ENCODE measurements at places on chromosomes 5 and 9.

DNA sequence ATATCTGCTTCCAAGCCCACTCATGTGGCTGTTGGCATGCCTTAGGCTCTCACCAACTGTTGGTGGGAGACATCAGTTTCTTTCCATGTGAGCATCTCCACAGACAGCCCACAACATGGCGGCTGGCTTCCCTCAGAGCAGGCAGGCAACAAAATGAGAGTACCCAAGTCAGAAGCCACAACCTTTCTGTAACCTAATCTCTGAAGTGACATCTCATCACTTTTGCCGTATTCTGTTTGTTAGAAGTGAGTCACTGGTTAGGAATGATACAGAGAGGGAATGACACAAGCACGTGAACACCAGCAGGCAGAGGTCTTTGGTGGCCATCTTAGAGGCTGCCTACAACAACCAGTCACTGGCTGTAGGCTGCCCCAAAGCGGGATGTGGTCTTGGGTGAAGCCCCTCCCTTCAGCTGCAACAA is 88.6 kb upstream of the RASGRF2 start:
- DNase-seq: no peak

GRCh38 chr5:58770136-58770535 is 187.3 kb downstream of the RAB3C start:
- DNase-seq: no peak

DNA sequence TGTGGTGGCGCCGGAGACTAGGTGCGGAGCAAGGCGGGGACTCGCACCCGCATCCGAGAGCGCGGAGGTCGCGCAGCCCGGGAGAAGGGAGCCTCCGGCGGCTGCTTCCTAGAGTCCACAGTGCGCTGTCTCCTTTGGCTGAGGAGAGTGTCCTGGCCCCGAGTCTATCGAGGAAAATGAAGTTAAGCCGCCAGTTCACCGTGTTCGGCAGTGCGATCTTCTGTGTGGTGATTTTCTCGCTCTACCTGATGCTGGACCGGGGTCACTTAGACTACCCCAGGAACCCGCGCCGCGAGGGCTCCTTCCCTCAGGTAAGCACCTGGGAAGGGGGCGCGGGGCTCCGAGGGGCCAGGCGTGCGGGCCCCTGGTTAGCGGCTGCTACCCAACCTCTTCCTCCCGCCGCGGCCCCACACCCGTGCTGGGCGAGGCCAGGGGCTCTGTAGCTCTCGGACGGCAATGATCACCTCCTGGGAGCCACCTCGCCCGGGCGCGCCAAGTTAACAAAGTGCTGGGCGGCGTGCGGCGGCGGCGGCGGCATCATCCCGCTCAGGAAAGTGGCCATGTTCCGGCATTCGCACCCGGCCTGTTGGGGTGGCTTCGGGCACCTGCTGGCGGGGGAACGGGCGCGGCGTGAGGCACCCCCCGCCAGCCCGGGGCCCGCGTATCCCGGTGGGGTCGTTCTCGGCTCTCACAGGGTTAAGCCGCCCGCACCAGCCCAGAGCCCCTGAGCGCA is 681 bp downstream of the MAN2A1 start:
- peak; percentile 10 for DNase-seq

DNA sequence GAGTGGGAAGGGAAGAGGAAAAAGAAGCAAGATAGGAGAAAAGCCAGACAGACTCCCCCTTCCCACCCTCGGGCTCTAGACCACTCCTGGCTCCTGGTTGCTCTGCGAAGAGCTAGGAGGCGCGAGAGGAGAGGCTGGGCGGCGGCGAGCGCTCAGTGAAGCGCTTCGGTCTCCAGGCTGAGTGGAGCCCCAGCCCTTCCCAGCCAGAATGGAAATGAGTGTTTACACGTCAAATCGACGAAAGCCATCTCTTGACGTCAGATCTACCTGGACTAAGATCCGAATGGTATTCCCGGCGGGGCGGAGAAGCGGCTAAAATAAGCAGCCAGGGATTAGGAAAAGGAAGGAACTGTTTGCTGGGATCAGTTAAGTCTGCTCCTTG is at the start of gene PCSK1:
Gene PCSK1 (minus strand): TSS at position 183 of the 382 bp plus-strand sequence. CDS start 206 bp downstream, outside the sequence.
- no peak for DNase-seq

GRCh38 chr5:158589939-158590338 is 509.8 kb downstream of the EBF1 start:
- DNase-seq: no peak

GRCh38 chr5:156865427-156865826 is 15.3 kb downstream of the PPP1R2B start:
- DNase-seq: no peak

GRCh38 chr5:176660530-176660859 is 13.2 kb downstream of the TSPAN17 start:
- no peak for DNase-seq

GRCh38 chr9:78131969-78132700 is 100.5 kb upstream of the GNAQ start:
- no peak for DNase-seq

- no peak for DNase-seq
Measured at GRCh38 chr5:78731884-78732283, 83.3 kb upstream of the LHFPL2 start.

DNA sequence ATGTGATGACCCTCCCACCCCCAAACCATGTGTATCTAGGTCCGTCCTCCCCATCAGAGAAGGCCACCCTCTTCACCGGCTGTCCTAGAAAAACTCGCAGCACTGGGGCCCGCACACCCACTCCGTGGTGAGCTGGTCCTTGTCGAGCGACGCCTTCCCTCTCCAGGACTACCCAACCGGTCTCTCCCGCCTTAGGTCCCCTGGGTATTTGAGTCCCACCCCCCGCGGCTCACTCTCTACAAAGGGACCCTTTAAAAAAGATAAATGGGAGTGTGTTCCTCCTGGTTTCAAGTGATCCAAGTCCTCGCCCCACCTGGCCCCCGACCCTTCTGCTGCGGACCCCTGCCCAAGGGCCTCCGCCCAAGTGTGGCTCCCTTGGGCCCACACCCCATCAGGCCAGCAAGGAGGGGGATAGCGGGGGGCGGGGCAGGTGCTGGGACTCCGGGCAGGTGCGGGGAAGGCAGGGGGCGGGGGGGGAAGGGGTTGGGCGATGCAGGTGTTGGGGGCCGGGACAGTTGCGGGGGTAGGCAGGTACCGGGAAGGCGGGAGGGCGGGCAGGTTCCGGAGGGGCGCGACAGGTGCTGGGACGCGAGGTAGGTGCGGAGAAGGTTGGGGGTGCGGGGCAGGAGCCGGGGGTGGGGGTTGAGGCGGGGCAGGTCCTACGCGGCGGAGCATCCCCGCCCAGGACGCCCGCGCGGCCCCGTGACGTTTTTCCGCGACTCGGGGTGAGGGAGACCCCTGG is 970 bp upstream of the ARRDC1 start:
- DNase-seq: no peak

- DNase-seq: no peak
Measured at GRCh38 chr5:24635209-24635608, 9.6 kb downstream of the CDH10 start.

DNA sequence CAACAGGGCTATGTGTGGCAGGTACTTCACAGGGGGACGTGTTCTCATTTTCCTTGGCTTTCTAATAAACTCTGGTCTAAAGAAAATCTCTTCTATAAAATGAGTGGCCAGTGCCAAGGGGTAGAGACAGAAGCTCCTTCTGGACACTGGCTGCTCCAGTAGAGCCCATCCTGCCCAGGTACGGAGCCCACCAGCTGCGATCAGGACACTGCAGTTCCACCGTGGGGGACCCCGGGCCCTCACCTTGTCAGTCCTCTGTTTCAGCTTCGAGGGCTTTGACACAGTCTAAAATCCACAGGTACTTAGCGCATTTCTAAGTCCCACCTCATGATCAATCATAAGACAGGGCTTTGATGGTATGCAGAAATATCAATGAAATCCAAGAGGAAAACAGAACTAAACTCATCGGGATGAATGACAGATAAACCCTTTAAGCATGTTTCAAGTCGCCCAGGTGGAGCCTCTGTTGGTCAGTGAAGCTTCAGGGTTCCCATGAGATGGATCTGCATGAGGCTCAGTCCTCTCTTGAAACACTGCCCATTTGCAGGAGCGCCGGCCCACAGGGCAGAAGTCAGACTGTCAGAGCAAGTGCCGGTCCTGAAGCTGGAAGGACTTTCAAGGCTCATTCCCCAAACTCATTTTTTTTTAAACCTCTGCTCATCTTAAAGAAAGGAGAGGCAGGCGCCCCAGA is 20.3 kb upstream of the TERT start:
- DNase-seq: no peak

GRCh38 chr5:154044581-154044980 is 5.8 kb downstream of the MFAP3 start:
- no peak for DNase-seq

DNA sequence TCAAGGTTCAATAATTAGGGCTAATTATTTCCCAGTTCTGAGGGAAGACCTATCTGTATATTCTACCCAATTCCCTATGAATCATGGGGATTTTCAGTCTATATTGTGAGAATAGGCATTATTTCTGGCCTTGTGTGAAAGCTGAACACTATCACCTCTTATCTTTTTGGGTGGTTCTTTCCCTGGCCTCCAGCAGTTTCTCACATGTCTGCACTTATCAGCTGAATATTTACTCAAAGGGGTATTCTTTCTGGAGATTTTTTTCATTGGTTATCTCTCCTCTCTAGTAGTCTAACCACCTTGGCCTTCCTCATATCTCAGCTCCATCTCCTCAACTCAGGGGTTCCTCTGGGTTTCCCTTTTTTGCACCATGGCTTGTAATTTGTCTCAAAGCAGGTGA is 64.9 kb upstream of the LIFR start:
- no peak for DNase-seq

DNA sequence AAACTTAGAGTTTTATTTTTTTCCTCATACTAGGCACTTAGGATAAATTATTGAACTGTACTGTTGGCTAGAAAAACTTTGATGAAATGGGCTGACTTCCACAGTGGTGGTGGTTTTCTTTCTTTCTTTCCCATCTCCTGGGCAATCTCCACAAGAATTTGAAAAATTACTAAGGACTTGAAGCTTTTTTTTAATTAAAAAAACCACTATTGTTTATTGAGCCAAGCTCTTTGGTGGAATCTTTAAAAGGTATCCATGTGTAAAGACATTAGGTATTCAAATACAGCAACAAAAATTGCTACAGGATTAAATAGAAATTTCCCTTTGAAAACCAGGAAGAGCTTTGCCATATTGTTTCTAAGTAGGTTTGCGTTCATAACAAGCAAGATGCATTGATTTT is 14.1 kb downstream of the MARCHF6 start:
- DNase-seq: no peak

GRCh38 chr9:14627513-14627912 is 65.7 kb downstream of the ZDHHC21 start:
- no peak for DNase-seq

DNA sequence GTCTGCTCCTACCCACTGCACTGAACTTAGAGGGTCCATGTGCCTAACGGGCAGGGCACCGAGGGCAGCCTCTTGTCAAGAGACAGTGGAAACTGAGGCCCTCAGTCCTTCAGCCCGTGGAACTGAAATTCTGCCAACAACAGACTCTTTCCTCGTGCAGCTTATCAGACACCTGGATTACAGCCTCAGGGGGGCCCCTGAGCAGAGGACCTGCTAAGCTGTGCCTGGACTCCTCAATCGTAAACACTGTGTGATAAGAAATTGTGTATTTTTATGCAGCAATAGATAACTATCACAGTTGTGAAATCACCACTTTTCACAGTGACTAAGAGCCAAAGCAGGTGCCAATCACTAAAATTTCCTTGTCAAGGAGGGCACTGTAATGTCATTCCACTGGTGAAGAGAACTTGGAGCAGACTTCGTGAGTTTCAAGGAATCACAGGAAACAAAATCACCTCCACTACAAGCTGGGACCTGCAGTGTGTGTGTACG is 33.4 kb upstream of the CTSV start:
- no peak for DNase-seq

DNA sequence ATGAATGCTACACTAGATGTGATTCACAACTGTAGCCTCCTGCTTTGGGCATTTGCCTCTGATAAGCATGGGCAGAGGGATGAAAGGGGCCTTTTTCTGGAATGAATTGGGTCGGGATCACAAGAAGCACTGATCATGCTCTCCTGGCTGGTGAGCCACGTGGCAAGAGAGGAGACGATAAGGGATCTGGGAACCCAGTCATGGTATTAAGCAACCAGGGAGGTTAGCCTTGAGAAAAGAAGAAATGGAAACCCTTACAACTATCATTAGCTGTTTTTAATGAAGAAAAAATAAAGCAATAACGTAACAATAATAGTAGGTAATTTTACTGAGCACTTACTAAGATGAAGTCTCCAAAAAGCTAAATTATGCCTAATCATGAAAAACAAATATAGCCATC is 50.0 kb upstream of the RAI14 start:
- no peak for DNase-seq

DNA sequence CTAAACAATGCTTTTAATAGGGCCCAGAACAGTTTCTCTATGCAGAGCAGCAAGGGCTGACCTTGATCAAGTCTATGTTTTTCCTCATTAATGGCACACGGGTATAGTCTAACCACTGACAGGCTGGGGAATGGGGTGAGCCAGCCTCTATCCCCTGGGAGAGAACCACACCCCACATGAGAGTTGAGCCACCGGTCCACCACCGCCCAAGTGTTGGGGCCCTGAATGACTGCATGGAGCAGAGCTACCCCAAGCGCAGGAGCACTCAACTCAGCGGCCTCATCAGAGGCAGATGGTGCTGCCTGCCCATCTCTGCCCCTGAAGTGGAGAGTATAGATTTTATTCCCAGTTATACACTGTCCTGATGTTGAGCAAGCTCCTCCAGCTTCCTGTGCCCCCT is 247.9 kb upstream of the IRX1 start:
- no peak for DNase-seq

GRCh38 chr5:59749782-59750520 is 143.6 kb downstream of the PDE4D start:
- no peak for DNase-seq

DNA sequence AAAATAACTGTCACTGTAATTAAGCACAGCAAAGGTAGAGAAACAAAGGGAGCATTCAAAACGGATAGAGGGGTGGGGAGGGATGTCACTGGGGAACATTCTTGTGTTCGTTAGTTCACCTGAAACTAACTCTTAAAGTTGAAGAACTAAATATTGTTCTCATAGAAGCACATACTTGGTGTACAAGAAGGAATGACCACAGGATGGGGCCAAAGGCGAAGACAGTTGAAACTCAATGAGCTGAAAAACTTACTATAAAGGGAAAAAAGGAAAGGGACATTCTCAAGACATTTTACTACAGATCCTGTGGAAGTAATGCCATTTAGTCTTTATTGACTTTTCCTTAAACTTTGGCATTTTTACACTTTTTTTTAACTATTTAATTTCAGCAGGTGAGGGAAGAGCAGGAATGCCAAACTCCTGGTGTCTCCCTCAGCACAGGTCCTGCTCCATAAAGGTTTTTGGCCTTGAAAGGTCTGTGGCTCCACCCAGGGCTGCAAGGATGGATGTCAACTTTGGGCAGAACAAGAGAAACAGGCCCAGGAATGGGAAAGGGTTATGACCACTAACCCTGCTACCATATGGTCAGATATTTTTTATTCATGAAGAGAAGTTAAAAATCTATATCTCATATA is 197.6 kb upstream of the RASA1 start:
- no peak for DNase-seq

DNA sequence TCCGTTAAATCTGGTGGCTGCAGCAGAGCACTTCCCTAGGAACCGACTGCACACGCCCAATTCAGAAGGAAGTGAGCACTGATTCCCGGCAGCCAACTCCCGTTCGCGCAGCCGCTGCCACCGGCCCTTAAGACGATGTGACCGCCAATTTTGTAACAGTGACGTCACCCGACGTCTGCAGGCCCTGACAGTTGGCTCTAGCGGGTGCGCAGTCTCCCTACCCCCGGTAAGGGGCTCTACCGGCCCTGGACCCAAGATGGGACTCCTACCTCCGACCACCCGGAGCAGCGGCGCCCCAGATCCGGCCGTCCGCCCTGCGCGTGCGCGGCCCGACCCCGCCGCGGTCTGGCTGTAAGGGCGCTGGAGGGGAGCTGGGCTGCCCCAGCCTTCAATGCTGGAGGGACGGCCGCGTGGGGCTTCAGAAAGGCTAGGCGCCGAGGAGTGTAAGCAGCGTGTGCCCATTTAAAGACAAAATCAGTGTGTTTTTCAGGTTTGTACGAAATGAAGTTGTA is 19.1 kb downstream of the DNAJA1 start:
- no peak for DNase-seq

All from stimulated activated CD4-positive, alpha-beta T cell treated with anti-CD3 and anti-CD28 coated beads, Interleukin-1b, Interleukin-23, amount 100 ng/mL, for 1 hour (primary cell).